HEK293T (cell line): ENCODE measurements at places on chromosomes 5 and 9.

GRCh38 chr5:76944638-76945037, 8.2 kb upstream of the CRHBP start:
- DNase-seq = no peak

- DNase-seq = no peak
These were observed 1342.1 kb upstream of the C9orf72 start for GRCh38 chr9:28915202-28915930.

GRCh38 chr9:127887792-127888191, 10.3 kb upstream of the AK1 start:
- DNase-seq = no peak

GRCh38 chr5:112554101-112554977, 135.3 kb upstream of the EPB41L4A start:
- DNase-seq = no peak

DNA sequence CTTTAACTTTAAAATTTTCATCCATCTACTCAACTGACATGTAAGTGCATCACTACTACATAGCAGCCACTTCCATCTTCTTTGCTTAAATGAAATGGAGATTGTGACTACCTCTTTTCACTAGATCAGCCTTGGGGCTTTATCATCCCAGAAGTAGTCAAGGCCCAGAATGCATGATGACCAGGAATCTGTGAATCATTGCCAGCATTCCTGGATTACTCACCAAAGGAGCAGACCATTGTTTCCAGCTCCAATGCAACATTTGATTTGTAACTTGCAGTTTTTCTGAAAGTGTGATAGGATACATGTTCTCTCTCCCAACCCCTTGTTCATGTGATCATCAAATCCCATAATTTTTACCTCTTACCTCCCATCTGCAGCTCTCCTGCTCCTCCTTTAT, 65.1 kb downstream of the PLPPR1 start:
- no peak for DNase-seq
